ENCODE measurements at places on chromosomes 6 and 20. TPM values are rescaled to one million over a fixed set of nuclear protein-coding genes. Genes with fewer than 3 reads are reported as not detected.

The SLC25A27 gene
- 4.9 TPM for polyA plus RNA-seq

The NOX3 gene
- not detected for polyA plus RNA-seq

- peak; percentile 64 for DNase-seq
These were observed 399.9 kb upstream of the MARCKS start for GRCh38 chr6:113457198-113457597.

DNA sequence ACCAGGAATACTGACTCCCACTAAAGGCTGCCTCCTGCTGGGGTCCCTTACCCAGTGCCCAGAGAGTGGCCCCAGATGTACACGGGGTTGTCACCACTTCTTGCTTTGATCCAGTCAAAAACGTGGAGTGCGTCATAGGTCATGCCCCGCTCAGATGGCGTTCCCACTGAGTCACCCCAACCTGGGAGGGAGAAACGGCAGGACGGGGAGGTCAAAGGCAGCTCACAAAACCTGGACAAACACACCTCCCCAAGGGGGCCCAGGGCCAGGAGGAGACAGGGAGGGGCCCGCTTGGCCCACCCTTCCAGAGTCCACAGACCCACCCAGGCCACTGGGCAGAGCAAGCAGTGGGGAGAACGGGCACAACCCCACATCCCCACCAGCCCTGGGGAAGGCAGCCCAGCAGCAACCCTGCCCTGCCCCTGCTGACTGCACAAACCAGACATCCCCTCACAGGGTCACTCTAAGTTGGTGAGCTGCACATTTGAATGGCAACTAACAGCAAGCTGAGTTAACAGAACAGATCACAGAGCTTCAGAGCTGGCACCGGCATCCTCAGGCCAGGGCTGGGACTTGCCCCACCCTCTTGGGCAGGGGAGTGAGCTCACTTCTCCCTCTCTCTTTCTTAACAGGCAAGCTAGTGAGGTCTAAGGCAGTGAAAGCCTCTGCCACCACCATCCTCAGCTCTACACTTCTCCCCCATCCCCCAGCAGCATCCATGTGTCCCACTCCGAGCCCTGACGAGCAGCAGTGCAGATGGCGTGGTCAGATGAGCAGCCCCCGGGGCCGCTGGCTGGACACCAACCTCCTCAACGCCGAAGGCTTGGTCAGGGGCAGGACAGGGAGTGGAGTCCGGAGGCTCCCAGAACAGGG is 61.7 kb downstream of the PYGB start:
- peak; percentile 84 for DNase-seq

GRCh38 chr6:12957321-12958051 is 240.9 kb downstream of the PHACTR1 start:
- peak; percentile 73 for DNase-seq

DNA sequence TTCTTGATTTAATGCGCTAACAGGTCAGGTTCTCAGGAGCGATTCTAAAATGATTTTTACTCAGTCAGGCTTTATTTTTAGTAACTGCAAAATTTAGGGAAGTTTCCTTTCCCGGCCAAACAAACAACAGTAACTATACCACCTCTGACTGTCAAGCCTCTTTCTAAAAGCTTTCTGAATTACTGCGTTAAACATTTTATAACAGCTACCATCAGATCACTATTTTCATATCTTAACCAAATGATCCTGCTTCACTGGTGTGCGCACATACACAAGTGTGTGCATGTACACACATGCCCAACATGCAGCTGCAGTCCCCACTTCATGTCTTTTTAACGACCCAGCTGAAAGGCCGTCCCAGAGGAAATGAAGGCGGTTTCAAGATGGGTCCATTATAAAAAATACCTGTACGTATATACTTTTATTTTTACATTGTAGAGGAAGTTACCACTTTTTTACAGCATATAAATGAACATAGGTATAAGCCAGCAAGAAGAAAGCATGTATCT is 25.0 kb downstream of the TMEM242 start:
- DNase-seq: no peak

The EEF1A2 gene
- 7.8 TPM for polyA plus RNA-seq

DNA sequence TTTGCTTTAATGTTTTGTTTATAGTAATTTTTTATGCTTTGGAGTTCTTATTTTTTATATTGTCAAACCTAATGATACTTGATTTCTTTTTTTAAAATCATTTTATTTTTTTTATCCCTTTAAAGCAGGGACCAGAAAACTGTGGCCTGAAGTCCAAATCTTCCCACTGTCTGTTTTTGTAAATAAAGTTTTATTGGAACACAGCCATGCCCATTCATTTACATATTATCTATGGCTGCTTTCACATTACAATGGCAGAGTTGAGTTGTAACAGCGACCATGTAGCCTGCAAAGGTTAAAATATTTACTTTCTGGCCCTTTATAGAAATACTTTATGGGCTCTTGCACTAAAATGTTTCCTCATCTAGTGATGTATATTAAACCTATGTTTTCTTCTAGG is 42.3 kb downstream of the PPP1R16B start:
- no peak for DNase-seq

The SLC17A3 gene
- polyA plus RNA-seq: not detected

DNA sequence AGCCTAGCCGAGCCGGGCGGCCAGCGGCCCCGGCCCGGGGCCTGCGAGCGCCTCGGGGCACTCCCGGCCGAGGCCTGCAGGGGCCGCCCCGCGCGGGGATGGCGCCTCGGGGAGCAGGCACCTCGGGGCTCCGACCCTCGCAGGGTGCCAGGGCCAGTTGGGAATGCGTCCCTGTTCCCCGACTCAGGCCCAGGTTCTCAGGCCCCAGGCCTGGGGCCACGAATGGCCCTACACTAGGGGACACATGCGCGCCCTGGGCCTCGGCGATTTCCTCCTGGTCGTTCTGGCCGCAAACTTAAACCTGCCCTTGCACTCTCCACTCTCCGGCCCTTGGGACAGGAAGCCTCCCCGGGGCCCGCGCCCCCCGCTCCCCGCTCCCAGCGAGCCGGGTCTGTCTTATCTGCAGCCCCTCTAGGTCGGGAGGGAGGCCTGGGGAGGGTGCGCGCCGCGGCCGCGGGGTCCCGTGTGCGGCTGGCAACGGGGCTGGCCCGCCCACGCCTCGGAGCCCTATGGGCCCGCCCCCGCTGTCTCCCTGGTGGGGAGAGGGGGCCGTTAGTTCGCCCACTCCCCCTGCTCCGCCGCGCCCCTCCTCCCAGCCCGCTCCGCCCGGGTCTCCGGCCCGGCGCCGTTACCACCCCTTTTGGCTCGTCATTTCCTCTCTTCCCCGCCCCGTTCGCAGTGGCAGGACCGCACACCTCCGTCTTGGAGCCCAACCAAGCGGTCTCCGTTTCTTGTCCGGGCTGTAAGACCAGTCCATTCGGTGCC is 611 bp downstream of the NFYA start:
- DNase-seq: peak; percentile 92

- no peak for DNase-seq
These were observed 275.1 kb downstream of the C6orf118 start for GRCh38 chr6:165034271-165034741.

DNA sequence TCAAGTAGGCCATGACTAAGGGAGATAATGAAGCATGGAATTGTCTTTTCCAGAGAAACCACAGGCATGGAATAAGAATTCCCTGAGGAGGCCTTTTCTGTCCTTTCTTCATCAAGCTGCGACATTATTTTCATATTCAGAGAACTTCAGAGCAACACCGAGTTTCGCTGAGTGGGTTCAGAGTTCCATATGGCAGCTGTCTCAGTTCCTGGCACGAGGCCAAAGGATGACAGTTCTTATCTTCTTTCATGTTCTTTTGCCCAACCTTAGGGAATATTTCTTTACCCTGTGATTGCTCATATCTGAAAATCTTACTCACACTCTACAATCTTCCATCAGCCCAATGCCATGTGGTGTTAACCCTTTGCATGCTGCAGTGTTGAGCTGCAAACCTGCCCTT is 135.3 kb upstream of the BMP2 start:
- DNase-seq: no peak

- no peak for DNase-seq
These were observed 247.9 kb upstream of the BMP2 start for GRCh38 chr20:6519556-6519955.

DNA sequence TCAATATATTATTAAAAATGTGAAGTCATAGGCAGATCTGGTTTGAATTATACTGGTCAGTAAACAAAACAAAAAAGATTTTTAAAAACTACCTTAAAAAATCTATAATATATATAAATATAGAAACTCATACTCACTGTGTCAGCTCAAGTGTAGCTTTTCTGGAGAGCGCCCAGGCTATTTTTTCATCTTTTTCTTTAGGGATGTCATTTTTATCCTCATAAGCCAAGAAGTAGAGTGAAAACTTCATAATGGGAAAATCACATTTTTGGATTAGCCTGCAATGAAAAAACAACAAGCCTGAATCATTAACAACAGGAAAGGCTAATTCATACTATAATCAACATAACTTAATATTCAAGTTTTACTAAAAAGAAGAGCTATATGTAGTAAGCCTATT is 18.7 kb downstream of the GLO1 start:
- no peak for DNase-seq

DNA sequence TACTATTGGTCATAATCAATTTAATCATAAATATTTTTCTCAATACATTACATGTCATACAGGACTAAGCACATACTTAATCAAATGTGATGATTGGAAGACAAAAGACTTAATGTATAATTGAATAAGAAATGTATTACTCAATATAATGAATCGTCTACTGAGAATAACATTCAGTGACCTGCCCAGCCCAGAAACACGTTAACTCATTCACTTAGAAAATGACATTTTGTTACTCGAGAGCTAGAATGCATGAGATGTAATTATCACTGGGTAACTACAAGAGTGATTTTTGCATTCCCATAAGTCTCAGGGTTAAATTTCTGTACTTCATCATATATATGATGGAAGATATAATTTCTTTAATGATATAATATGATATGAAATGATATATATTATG is 444.8 kb downstream of the EYS start:
- no peak for DNase-seq

The FAM217A gene
- polyA plus RNA-seq: 0.03 TPM

DNA sequence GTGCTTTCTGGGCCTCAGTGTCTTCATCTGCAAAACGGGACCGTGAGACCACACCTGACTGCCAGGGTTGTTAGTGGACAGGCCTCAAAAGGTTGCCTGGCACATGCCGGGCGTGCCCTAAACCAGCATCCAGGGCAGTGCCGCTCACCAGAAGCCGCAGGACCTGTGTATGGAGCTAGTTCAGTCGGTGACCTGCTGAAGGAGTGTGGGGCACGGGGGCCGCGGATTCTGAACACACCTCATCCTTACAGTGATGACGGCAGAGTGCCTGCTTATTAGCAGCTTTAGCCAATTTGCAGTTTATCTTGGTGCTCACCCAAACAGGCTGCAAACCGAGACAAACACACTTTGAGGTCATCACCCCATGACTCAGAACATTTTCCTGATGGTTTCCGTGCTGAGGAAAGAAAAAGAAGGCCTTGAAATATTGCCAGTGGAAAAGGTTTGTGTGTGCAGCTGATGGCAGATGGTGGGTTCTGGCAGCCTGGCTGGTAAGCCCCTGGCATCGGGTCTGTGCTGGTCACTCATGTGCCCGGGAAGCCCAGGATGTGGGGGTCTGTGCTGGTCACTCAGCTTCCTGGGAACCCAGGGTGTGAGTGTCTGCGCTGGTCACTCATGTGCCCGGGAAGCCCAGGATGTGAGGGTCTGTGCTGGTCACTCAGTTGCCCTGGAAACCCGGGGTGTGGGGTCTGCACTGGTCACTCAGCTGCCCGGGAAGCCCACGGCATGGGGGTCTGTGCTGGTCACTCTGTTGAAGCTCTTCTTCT is 153.8 kb downstream of the ERMARD start:
- peak; percentile 29 for DNase-seq

GRCh38 chr6:41655176-41655575 is 16.9 kb downstream of the MDFI start:
- no peak for DNase-seq

DNA sequence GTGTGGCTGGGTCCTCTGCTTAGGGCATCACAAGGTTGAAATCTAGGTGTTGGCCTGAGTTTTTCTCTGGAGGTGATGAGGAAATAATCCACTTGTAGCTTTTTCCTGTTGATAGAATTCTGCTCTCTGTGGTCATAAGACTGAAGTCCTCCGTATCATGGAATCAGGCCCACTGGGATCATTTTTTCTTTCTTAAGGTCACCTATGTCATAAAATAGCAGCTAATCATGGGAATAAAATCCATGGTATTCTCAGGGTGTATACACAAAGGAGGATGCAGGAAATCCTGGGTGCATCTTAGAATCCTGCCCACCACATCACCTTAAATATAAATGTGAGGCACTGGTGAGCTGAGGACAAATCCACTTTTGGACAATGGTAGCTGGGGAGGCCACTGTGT is 72.7 kb downstream of the PRDM1 start:
- no peak for DNase-seq

- DNase-seq: no peak
These were observed 979.1 kb upstream of the CITED2 start for GRCh38 chr6:140353536-140353935.

The NMBR gene
- polyA plus RNA-seq: not detected

The PRDM1 gene
- polyA plus RNA-seq: 17.6 TPM

GRCh38 chr6:7238900-7239589 is 74.0 kb downstream of the SSR1 start:
- peak; percentile 91 for DNase-seq

The GLP1R gene
- 0.06 TPM for polyA plus RNA-seq

- DNase-seq: no peak
These were observed 619.2 kb upstream of the EYS start for GRCh38 chr6:66326228-66326627.

- no peak for DNase-seq
These were observed 144.8 kb upstream of the ENPP5 start for GRCh38 chr6:46315589-46315988.

- DNase-seq: no peak
These were observed 98.5 kb upstream of the SCGN start for GRCh38 chr6:25553502-25553901.

The RAB32 gene
- polyA plus RNA-seq: 85.3 TPM

GRCh38 chr6:33949111-33949510 is 145.3 kb upstream of the MLN start:
- no peak for DNase-seq

- no peak for DNase-seq
These were observed 175.5 kb downstream of the RFPL4B start for GRCh38 chr6:112522587-112522986.

- no peak for DNase-seq
These were observed 173.5 kb upstream of the RUNX2 start for GRCh38 chr6:45154679-45155078.

- DNase-seq: no peak
These were observed 35.6 kb upstream of the SDHAF4 start for GRCh38 chr6:70531133-70531532.

GRCh38 chr20:9467995-9468394 is 46.4 kb upstream of the LAMP5 start:
- DNase-seq: no peak

DNA sequence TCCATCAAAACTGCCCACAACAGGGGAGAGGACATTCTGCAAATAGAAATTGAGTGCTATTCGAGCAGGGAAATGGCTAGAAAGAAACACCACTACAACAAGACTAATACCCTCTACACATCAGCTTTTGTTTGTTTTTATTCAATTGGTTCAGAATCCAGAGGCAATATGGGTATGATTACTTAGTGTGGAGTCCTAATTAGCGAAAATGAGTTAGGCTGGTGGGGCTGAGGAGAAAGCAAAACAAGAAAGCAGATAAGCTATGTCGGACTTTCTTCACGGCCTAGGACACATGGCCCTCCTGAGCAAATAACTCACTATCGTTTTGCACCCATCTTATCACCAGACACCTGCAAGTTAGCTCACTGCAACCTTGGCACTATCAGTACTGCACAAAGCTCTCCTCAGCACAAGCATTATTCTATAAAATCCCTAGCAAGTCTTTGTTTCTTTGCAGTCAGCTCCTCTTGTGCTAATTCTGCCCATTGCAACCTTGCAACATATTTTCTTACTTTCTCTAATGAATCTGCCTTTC is 31.3 kb upstream of the SH3BGRL2 start:
- no peak for DNase-seq

All from sigmoid colon (tissue), 7 donors.